ENCODE measurements at places on chromosomes 7 and 10. TPM values are rescaled to one million over a fixed set of nuclear protein-coding genes. Genes with fewer than 3 reads are reported as not detected.

Gene C7orf33
- total RNA-seq = not detected

Gene VSTM2A
- total RNA-seq = not detected

Gene PIK3CG
- 3.8 TPM for total RNA-seq

Gene PTCD1
- 5.4 TPM for total RNA-seq

Gene EGFR
- total RNA-seq = 97.6 TPM

Gene ANKRD22
- total RNA-seq = not detected

Gene TBXAS1
- total RNA-seq = 10.8 TPM

Gene WASHC2A
- 35.3 TPM for total RNA-seq

Gene NPTX2
- 22.4 TPM for total RNA-seq

Gene ALOX5
- total RNA-seq = 17.6 TPM

Gene KLF14
- 0.26 TPM for total RNA-seq

Gene PTF1A
- not detected for total RNA-seq

Gene ZNF248
- total RNA-seq = 23.7 TPM

Gene PLAC9
- 41.7 TPM for total RNA-seq

Gene KCND2
- 1.9 TPM for total RNA-seq

Gene NODAL
- total RNA-seq = not detected

Gene DOCK1
- 60.3 TPM for total RNA-seq

Gene ING3
- 19.4 TPM for total RNA-seq

Gene MYL10
- not detected for total RNA-seq

Gene RAB19
- not detected for total RNA-seq

Gene TMEM130
- 0.83 TPM for total RNA-seq

Gene SLC26A4
- 0.50 TPM for total RNA-seq

Gene TRIM50
- total RNA-seq = 0.39 TPM

Gene CYP2C19
- total RNA-seq = 0.17 TPM

Gene MYO1G
- total RNA-seq = 2.0 TPM

Gene SPDYE8
- total RNA-seq = not detected

Gene HTR5A
- total RNA-seq = not detected
